ENCODE measurements at places on chromosomes 13 and 19.

- no peak for DNase-seq
Observed at GRCh38 chr19:46488551-46488950, 7.1 kb downstream of the PNMA8B start.

DNA sequence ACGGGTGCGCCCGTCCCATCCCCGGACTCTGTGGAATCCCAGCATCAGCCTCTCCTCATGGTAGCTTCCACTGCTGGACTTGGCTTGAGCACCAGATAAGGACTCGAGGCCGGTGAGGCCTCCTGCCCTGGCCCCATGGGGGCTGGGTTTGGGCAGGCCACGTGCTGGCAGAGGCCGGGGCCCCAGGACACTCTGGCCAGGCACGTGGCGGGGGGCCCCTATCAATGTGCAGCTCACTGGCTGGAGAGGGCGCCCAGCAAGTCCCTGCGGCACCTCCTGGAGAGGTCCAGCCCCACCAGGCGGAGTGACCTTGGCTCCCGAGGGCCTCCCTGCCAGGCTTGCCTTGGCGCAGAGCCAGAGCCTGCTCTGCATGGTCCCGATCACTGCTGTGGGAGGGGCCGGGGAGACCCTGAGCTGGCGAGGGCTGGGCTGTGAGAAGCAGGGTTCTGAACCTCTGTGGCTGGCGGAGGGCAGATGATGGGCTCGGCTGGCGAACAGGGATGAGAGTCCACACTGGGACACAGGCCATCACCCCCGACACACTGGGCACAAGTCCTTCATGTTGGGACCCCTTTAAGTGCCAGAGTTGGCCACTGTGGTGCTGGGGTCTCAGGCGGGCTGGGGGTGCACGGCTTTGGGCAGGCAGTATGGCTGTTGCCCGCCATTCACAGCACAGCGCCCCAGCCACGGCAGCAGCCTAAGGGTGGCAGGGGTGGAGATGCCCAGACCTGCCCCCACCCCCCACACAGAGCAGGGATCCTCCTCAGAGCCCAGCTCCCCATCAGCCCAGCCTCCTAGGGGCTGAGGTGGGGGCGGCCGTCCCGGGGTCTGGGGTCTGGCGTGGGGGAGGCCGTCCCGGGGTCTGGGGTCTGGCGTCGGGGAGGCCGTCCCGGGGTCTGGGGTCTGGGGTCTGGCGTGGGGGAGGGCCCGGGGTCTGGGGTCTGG, 19.1 kb downstream of the CEBPG start:
- DNase-seq = no peak

- no peak for DNase-seq
Observed at GRCh38 chr19:16258440-16258903, 60.8 kb downstream of the AP1M1 start.

DNA sequence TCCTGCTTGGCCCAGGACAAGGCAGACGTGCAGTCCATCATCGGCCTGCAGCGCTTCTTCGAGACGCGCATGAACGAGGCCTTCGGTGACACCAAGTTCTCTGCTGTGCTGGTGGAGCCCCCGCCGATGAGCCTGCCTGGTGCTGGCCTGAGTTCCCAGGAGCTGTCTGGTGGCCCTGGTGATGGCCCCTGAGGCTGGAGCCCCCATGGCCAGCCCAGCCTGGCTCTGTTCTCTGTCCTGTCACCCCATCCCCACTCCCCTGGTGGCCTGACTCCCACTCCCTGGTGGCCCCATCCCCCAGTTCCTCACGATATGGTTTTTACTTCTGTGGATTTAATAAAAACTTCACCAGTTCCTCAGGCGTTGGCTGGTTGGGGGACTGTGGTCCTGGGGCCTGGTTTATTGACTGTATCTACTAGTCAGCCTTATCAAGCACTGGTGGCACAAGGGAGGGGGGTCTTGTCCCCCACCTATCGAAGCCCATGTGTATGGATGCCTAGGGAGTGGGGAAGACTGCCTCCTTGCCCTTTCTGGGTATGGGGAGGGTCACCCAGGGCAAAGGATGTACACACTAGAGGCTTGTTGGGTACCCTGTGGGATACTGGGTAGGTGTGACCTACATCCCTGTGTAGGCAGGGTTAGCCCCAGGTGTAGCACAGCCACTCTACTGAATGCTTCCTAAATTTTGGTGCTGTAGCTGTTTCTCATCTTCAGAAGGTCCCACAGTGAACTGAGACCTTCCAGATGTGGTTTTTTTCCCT, 4.4 kb downstream of the CHMP2A start:
- no peak for DNase-seq

Data from stimulated activated CD8-positive, alpha-beta memory T cell treated with anti-CD3 and anti-CD28 coated beads, Interleukin-4, amount 100 ng/mL, for 1 hour (primary cell).